CD8-positive, alpha-beta T cell (primary cell): ENCODE measurements at places on chromosomes 16 and 17.

DNA sequence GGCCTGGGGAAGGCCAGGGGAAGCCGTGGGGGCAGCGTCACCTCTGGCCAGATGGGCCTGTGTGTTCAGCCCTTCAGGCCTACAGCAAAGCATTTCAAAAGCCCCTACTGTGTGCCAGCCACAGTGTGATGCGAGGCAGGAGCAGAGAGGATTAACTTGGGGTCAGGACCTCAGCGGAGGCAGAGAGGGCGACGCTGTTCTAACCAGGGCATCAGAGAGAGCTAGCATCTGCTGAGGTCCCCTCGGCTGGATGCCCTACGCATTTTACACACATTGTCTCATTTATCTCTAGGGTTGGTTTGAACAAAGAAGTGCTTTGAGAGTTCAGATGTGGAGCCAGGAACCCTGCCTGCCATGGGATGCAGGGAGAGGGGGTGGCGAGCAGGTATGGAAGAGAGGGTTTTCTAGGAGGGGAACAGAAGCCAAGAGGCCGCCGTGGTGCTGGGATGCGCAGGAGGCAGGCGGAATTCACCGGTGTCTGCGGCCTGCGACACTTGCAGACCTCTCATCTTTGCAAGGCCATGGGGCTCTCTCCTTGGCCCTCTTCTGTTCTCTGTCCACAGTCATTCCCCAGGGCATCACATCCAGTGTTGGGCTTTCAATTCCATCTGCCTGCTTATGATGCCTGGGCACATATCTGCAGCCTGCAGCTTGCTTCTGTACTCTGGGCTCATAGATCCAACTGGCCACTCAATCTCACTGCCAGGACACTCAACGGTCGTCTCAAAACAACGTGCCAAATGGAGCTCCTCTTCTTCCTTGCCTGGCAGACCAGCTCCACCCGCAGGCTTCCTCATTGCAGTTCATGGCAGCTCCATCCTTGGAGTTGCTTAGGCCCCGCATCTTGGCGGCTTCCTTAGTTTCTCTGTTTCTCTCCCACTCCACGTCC is 8.1 kb upstream of the NKD1 start:
- DNase-seq: no peak

DNA sequence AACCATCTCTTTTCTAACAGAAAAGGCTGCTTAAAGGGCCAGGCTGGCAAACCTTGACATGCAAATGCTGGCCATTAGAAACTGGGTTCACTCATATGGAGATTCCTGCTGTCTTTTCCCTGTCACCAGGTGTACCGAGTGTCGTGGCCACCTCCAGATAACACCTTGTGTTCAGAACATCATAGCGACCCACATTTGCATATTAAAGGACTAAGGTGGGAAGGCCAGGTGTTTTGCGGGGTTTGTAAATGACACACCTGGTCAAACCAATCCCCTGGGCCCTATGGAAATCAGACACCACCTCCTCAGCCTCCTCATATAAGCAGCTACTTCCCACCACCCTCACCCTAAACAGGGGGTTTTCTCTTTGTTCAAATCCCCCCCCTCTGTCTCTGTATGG is 2.5 kb upstream of the AIPL1 start:
- DNase-seq: no peak

- DNase-seq: no peak
These were observed 17.7 kb upstream of the GJD3 start for GRCh38 chr17:40382251-40382650.

DNA sequence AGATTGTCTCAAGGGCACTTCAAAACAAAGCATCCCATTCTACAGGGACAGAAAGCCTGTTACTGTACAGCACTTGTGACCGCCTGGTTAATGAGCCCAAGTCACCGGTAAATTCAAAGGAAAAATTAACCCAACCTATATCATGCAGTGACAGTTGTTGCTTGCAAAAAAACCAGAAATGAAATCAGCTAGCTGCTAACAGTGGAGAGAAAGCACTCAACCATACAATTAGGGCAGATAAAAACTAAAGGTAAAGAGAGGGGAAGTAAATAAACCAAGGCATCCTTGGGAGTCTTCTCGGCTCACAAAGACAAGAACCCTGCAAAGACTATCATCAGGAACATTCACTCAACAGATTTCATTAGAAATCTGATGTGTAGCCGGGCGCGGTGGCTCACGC is 5.9 kb downstream of the RETREG3 start:
- no peak for DNase-seq

DNA sequence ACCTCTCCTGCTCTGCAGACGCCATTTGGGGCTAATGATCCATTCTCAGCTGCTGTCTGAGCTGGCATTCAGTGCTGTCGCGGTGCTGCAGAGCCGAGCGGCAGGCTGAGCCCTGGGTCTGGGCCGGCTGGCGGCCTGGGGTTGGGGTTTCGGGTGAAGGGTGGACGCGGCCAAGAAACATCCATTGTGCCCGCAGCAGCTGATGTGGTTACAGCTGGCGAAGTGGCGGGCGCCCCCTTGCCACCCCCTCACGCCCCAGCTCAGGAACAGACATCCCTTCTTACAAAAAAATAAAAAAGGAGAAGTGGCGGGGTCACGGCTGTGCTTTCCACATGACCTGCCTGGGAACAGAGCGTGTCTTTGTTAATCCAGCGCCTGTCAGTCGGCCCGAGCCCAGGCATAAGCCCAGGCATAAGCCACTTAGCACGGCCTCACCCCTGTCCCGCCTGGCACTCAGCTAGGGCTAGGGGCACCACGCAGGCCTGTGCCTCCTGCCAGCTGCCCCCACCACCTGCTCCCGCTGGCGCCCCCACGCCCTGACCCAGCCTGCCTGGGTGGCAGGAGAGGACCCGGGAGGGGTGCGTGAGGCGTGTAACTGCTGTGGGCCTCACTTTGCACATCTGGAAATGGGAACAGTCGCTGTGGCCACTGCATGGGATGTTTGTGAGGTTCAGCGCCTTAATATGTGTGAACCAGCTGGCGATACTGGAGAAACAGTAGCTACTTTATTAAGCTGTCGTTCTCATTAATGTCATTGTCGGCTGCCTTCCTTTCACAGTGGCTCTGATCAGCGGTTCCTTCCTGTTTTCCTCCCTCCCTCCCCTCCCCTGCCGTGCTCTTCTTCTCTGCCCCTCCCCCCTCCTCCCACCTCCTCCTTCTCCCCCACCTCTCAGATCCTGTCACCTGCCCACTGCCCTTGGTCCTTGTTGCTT is 197.7 kb upstream of the CIBAR2 start:
- no peak for DNase-seq
